ENCODE measurements at places on chromosomes 12 and 14. TPM values are rescaled to one million over a fixed set of nuclear protein-coding genes. Genes with fewer than 3 reads are reported as not detected.

DNA sequence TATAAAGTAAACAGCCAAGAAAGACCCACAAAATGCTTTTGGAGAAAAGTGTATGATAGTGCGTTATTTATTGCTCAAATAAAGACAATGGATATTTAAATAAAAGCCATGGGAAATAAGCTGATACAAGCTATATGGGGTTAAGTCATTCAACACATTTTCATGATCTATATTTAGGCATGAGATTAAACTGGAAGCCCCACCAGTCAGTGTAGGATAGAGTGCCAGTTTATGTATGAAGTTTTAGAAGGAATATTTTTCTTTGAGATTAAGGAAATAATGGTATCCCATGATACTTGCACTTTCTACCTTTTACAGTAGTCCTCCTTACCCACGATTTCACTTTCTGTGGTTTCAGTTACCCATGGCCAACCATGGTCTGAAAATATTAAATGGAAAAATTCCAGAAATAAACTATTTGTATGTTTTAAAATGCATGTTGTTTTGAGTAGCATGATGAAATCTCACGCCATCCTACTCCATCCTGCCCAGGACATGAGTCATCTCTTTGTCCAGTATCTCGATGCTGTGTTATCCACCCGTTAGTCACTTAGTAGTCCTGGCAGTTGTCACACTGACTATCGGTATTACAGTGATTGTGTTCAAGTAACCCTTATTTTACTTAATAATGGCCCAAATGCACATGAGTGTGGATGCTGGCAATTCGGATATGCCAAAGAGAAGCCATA, 22.3 kb downstream of the SYT1 start:
- H3K36me3 ChIP-seq = no peaks in the 10 kb centered on the region
- no peak for DNase-seq
- H3K4me1 ChIP-seq = no peaks in the 10 kb centered on the region

DNA sequence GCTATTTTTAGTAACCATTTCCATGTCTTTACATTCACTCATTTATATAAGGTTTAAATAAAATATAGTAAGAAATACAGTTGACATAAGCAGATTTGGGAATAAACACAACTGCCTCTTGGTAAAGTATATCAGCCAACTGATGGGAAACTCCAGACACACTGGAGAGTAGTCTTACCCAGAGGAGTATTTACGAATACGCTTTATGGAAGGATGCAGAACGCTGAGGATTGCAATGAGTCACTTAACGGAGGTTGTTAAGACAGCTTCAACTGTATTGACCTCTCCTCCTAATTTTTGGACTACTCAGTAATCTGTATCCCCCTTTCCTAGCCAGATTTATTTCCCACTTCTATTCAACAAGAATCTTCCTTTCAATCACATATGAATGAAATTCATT, 6.0 kb downstream of the C2CD5 start:
- DNase-seq = no peak
- H3K4me3 ChIP-seq = no peak overlapping the region
- peaks cover 7% of the 10 kb centered on the region for H3K36me3 ChIP-seq
- peaks cover 38% of the 10 kb centered on the region for H3K4me1 ChIP-seq
- H3K27ac ChIP-seq = peak overlapping the region; percentile 33

DNA sequence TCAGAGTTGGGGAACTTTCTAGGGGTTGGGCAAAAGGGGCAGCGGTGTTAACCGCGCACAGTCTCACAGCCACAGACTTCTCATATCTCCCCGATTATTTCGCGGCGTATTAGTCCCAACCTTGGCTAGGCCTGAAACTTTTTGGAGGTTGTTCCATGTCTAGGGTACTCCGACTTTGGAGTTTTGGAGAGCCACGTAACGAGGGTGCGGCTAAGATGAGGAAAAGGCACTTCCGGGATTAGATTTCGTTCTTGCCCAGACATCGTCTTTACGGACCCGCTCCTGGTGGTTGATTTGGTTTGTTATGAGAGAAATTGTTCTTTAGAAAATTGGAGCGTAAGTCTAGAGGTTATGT, 513 bp downstream of the CCNK start:
- DNase-seq = no peak
- peak overlapping the region; percentile 93 for H3K4me3 ChIP-seq
- H3K27me3 ChIP-seq = no peaks in the 10 kb centered on the region
- peak overlapping the region; percentile 86 for H3K27ac ChIP-seq

DNA sequence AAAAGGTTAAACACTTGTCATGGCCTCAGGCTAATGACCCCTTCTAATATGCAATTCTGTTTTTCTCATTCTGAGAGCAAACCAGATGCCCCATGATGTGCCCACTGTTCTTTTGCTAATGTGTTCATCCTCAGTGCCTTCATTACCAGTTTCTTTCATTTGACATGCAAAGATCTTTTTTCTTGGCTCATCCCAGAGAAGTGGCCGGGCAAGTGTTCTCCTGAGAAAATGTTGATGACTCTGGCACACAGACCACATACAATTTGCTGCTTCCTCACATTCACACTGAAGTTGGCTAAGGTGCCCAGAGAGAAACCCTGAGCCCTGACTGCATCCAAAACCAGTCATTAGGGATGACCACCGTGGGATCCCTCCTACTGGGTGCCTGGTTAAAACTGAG, 833.3 kb downstream of the DIO2 start:
- no peak overlapping the region for H3K27ac ChIP-seq
- H3K27me3 ChIP-seq = no peaks in the 10 kb centered on the region
- no peaks in the 10 kb centered on the region for H3K36me3 ChIP-seq

- DNase-seq = peak; percentile 61
- no peak overlapping the region for H3K27ac ChIP-seq
- no peak overlapping the region for H3K4me3 ChIP-seq
- H3K4me1 ChIP-seq = peaks cover 46% of the 10 kb centered on the region
Measured at GRCh38 chr14:104226421-104227383, 88.3 kb downstream of the KIF26A start.

DNA sequence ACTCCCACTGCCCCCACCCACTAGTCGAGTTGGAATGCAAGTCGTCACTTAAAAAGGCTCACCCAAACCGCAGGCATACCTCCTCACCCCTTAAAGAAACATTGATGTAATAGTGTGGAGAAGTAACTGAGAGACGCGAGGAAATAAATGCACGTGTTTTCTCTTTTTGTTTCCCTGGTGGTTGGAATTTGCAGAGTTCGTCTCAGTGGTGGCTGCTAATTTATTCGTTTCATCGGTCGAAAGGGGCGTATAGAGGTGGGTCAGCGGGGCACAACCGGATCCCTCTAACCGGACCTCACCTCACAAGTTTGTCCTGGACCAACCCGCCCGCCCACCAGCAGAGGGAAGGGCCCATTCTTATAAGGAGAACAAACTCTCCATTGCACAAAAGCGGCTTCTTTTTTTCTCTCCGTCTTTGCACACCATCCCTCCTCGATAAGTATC, 5.0 kb upstream of the NPAS3 start:
- H3K36me3 ChIP-seq = no peaks in the 10 kb centered on the region
- peak overlapping the region; percentile 21 for H3K4me3 ChIP-seq
- no peak for DNase-seq
- peaks cover 35% of the 10 kb centered on the region for H3K4me1 ChIP-seq
- peaks cover 30% of the 10 kb centered on the region for H3K27me3 ChIP-seq

- no peak overlapping the region for H3K27ac ChIP-seq
- H3K27me3 ChIP-seq = no peaks in the 10 kb centered on the region
- no peak for DNase-seq
- no peaks in the 10 kb centered on the region for H3K4me1 ChIP-seq
- no peaks in the 10 kb centered on the region for H3K36me3 ChIP-seq
Measured at GRCh38 chr12:63863658-63864453, 19.4 kb downstream of the SRGAP1 start.

DNA sequence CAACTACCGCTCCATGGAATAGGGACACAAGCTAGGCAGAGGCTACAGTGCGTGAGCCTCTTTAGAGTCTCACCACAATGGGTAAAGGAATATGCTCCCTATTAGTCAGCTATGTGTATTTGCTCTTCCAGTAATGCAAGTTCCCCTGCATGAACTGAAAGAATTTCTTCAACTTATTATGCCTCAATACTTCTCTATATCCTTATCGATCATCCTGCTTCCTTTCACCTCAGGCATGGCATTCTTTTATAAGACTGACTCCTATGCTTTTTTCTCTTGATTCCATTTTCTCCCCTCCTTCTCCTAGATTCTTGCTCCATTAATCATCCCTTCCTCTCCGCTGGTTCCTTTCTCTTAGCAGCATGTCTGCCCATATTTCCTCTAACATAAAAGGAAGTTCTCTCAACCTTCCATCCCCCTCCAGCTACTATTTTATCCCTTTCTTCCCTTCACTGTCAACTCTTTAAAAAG, 94.5 kb upstream of the CPM start:
- no peaks in the 10 kb centered on the region for H3K36me3 ChIP-seq
- no peak for DNase-seq
- H3K4me1 ChIP-seq = no peaks in the 10 kb centered on the region
- no peak overlapping the region for H3K27ac ChIP-seq
- no peak overlapping the region for H3K4me3 ChIP-seq

DNA sequence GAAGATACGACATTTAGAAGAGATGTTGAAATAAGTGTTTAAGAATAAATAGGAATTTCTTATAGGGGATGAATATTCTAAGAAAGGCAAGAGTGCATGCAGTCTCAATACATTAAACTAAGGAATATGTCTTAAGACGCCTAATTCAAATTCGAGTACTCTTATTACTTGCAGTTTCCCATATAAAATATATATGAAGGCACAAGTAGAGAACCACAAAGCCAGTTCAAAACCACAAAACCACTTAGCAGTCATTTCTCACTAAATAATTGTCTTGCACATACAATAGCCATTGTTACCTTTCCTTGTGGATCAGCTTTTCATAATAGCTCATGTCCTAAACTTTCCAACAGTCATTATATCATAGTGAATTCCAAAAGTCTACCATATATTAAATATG, 91.0 kb upstream of the MON2 start:
- DNase-seq = no peak
- no peak overlapping the region for H3K4me3 ChIP-seq
- H3K27me3 ChIP-seq = no peaks in the 10 kb centered on the region
- peaks cover 34% of the 10 kb centered on the region for H3K4me1 ChIP-seq

- H3K4me1 ChIP-seq = no peaks in the 10 kb centered on the region
- no peak for DNase-seq
- H3K27ac ChIP-seq = no peak overlapping the region
Measured at GRCh38 chr12:59803735-59804134, 207.9 kb downstream of the SLC16A7 start.

DNA sequence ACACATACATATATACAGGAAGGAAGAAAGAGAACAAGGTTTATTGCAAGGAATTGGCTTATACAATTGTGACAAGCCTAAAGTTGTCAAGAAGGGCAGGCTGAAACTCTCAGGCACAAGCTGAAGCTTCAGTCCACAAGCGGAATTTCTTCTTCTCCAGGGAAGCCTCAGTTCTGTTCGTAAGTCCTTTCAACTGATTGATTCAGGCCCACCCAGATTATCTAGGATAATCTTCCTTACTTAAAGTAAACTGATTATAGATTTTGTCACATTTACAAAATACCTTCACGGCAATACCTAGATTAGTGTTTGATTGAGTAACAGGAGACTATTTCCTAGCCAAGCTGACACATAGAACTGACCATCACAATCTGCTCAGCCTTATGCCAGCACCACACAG, 81.5 kb upstream of the TMEM260 start:
- no peaks in the 10 kb centered on the region for H3K36me3 ChIP-seq
- no peak overlapping the region for H3K27ac ChIP-seq
- no peaks in the 10 kb centered on the region for H3K27me3 ChIP-seq
- H3K4me1 ChIP-seq = no peaks in the 10 kb centered on the region
- no peak overlapping the region for H3K4me3 ChIP-seq
- no peak for DNase-seq

DNA sequence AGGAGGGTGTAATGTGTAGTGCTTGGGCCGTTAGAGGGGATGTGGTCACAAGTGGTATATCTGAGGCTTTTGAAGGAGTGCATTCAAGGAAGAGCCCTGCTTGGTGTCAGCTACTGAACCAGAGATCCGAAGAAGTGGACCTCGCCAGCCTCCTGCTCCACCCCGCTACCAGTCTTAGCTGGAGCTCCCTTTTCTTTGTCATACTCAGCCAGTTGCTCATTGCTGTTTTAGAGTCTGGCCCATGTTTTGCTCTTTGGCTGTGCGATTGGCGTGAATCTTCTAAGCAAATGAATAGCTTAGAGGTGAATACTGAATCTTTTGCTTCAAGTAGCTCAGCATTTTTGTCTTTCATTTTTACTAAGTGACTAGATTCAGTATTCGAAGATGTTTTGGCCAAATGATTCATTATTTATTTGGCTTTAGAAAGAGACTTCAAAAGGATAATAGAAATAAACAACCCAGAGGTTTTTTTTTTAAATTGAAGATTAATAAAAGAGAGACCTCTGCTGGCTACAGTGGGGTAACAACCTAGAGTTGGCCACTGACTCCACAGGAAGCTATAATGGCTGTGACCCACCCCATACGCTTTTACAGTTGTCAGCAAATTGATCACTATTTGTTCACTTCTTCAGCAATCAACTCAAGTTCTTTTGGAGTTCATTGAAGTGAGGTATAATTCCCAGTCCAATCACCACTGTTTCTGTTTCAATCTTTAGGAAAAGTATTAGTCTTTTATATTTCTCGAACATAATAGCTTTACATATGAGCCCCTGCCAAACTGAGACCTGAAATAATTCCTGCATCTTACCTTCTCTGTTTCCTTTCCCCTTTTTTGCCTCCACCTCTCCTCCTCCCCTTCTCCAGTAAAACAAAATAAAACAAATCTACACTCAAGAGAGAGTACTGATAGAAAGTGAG, 19.9 kb downstream of the CDKN1B start:
- no peak for DNase-seq
- H3K4me1 ChIP-seq = peaks cover 46% of the 10 kb centered on the region
- H3K27ac ChIP-seq = peak overlapping the region; percentile 66
- no peaks in the 10 kb centered on the region for H3K27me3 ChIP-seq
- no peaks in the 10 kb centered on the region for H3K36me3 ChIP-seq
- no peak overlapping the region for H3K4me3 ChIP-seq

DNA sequence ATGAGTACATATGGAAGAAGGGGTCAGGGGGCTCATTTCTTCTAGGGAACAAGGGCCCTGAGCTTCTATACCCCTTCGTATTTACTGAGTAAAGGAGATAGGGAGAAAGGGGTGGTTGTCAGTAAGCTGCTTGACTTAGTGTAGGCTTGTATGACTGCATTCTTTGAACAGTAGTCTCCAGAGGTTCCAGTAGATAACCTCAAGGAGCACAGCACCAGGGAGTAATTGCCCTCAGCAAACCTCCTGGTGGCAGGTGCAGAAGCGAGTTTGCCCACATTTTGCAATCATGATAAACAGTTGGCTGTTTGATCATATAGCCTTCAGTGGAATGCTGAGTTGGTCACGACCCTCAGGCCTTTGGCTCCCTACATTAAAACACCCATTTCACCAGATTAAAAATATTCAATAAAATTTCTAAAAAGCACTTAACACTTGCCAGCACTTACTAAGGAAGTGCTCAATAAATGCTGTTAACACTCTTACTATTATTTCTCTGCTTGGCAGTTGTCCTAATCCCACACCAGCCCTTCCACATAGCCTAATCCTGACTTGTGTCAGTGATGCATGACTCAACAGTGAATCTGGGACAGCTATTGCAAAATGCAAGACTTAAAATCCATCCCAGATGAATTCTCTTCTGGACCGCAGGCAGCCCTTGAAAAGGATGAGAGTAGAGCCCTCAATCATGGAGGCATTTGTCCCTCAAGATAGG, 3.7 kb upstream of the DHRS4L2 start:
- no peaks in the 10 kb centered on the region for H3K27me3 ChIP-seq
- peaks cover 7% of the 10 kb centered on the region for H3K4me1 ChIP-seq
- peaks cover 6% of the 10 kb centered on the region for H3K36me3 ChIP-seq
- H3K27ac ChIP-seq = no peak overlapping the region
- H3K4me3 ChIP-seq = no peak overlapping the region
- DNase-seq = no peak

Gene KRT1
- 1.2 TPM for total RNA-seq

Gene HOXC5
- not detected for total RNA-seq

Gene CGRRF1
- total RNA-seq = 18.2 TPM

Gene ADCY6
- total RNA-seq = 20.4 TPM

Gene OTOGL
- total RNA-seq = 0.88 TPM

Gene LMO3
- total RNA-seq = 1.0 TPM

Gene RIMKLB
- total RNA-seq = 23.3 TPM
